Hematopoietic multipotent progenitor cell treated with erythropoietin and hydrocortisone succinate and interleukin-3 and kit ligand, for 15 days (in vitro differentiated cells): ENCODE measurements at places on chromosomes 12 and 14.

- DNase-seq: no peak
Measured at GRCh38 chr14:20679907-20680306, 4.5 kb upstream of the RNASE4 start.

DNA sequence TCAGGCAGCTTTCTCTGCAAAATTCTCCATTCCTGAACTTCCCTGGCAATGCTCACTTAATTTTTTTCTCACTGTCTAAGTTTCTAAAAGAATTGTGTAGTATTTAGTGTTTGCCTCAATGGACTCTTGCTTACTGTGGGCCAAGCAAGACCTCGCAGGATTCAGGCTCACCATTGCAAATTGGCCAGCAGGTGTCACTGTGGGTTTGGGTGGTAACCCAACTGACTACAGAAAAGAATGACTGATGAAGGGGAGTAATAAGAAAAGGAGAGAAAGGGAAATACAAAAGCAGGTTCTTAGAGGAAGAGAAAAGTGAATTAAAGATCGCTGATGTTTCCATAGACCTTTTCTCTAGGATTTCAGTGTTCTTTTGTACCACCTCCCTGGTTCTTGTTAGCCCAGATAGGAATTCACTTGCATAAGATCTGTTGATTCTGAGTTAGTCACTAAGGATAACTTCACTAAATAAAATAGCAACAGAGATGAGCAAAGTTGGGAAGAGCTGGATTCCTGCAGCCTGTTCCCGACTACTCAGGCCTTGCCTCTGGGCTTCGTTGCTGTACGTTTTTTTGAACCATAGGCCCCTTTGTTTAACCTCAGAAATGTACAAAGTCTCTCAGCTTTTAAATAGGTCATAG is 386.5 kb upstream of the DDHD1 start:
- DNase-seq: peak; percentile 5

- peak; percentile 74 for DNase-seq
Measured at GRCh38 chr14:100285021-100285912, 21.0 kb downstream of the SLC25A29 start.

DNA sequence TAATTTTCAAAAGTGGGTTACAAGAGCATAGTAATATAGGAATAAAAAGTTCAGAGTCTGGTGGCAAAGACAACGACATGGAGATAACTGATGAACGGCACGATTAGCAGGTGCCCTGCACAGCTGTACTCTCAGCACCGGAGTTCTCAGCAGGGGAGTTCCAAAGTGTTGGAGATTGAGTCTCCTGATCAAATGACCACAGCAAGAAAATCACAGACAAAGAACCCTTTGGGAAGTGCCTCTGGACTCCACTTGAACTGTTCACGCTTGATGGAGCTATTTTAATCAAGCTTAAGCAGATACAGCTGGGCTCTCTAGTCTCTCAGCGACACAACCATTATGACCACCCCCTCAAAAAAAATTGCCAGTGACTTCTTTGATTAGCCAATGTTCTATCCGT is 153.1 kb downstream of the ALG10B start:
- no peak for DNase-seq

DNA sequence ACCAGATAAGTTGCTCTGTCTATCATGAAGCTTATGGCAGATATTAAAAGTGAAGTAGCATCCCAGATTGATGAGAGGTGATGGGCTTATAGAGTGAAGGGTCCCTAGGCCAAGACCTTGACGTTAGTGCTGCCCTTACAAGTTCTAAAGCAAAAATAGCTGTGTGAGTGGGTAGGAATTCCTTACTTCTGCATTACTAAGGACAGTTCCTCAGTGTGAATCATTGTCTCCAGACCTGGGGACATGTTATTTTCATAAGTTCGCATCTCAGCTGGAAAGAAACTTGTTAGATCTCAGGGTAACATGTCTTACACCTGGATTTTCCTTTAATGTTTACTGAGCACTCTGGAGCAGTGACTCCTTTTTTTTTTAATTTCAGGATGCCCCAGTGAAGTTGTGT is 28.7 kb downstream of the MAPKAPK5 start:
- DNase-seq: no peak

GRCh38 chr14:29351996-29352705 is 575.5 kb downstream of the PRKD1 start:
- DNase-seq: no peak

GRCh38 chr14:57205938-57206337 is 62.8 kb downstream of the EXOC5 start:
- no peak for DNase-seq

DNA sequence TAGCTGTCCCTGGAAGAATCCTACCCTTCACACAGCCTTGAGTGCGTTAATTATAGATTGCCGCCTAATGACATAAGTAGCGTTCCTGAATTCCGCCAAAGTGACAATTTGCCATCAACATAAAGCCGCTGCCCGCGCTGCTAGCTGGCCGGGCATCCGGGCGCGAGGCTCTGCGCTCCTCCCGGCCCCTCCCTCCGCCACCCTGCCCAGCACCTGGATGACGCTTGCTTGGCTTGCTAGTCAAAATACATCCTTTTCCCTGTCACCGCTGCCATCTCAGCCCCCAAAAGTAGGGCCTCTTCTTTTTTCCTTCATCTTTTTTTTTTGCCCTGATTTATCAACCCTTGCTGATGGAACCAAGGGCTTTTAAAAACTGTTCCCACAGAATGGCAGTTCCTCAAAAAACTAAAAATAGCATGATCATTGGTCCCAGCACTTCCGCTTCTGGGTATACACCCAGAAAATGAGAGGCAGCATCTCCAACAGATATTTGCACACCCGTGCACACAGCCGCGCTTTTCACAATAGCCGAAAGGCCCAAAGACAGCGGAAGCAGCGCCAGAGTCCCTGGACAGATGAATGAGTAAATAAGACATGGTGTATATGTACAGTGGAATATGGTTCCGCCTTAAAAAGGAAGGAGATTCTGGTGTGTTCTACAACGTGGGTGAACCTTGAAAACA is 235.2 kb downstream of the BCL11B start:
- no peak for DNase-seq

- DNase-seq: no peak
Measured at GRCh38 chr12:38776647-38777046, 128.7 kb downstream of the CPNE8 start.

- DNase-seq: no peak
Measured at GRCh38 chr14:69683971-69684370, 72.6 kb downstream of the SUSD6 start.

DNA sequence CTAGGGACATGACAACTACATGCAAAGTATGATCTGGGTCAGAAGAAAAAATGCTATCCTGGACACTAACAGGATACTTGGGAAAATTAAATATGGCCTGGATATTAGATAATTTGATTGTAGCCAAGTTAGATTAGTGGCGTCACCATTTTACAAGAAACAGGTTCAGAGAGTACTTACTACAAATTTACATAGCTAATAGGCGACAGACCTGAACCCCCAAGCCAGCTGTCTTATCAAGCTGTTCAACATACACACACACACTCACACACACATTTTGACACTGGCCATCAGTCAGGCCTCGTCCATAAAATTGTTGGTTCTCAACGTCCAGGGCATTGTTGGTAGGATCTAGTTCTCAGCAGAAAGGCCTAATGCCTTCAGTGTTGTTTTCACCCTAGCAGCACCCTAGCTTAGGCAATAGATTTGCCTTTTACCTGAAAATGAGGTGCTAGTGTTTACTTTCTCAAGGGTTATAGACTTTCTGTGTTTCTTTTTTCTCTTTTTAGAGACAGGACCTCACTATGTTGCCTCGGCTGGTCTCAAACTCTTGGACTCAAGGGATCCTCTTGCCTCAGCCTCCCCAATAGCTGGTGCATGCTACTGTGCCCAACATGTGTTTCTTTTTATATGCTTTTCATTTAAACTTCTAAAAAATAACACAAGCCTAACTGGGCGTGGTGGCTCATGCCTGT is 3.3 kb upstream of the C14orf93 start:
- DNase-seq: no peak

DNA sequence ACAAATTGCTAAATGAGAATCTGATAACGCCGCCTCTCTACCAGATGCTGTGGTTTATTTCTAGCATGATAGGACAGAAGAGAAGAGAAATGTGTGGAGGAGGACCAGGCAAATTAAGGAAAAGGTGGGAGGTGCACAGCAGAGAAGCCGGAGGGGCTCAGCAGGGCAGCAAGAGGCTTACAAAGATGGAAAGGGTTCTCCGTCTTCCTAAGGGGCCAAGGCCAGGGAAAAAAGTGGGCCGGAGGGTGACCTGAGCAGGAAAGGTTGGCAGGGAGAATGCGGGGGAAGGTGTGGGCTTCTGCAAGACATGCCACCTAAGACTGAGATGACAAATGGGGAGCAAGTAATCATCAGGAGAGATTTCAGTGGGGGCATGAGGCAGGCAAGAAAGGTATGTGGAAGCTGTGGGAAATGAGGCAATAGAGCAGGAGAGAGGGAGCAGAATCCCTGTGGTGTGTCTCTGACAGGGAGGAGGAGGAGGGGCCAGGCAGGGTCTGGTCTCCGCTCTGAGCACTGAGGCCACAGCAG is 18.7 kb downstream of the MANSC1 start:
- DNase-seq: no peak

GRCh38 chr14:95039259-95039992 is 117.9 kb downstream of the DICER1 start:
- DNase-seq: no peak

GRCh38 chr14:77306851-77307496 is 13.7 kb downstream of the POMT2 start:
- no peak for DNase-seq

- DNase-seq: no peak
Measured at GRCh38 chr12:101761350-101761749, 22.1 kb upstream of the SYCP3 start.

GRCh38 chr12:52020539-52021336 is 14.0 kb downstream of the TAMALIN start:
- no peak for DNase-seq
